ENCODE measurements at places on chromosomes 2 and 18.

DNA sequence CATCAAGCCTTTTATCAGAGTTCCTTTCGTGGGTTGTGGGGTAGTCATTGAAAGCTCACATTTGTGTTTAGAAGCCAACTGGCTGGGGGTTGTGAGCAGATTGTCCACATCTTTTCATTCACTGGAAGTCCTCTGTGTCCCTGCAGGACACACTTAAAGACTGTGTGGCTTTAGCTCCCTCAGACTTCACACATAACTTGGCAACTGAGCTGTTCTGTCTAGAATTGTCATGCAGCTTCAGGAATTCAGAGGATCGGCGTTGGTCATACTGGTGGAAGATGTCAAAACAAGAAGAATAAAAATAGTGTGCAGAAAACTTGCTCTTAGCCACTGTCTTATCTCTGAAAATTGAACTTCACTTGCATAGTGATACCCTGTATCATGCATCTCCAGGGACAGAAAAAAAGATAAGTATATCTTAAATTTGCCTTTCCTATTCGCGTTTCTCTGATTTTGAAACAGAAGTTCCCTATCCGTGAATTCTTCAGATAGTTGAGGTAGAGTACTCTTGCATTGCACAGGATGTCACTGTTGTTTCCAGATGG, 49.6 kb downstream of the TRAPPC12 start:
- no peak for DNase-seq

DNA sequence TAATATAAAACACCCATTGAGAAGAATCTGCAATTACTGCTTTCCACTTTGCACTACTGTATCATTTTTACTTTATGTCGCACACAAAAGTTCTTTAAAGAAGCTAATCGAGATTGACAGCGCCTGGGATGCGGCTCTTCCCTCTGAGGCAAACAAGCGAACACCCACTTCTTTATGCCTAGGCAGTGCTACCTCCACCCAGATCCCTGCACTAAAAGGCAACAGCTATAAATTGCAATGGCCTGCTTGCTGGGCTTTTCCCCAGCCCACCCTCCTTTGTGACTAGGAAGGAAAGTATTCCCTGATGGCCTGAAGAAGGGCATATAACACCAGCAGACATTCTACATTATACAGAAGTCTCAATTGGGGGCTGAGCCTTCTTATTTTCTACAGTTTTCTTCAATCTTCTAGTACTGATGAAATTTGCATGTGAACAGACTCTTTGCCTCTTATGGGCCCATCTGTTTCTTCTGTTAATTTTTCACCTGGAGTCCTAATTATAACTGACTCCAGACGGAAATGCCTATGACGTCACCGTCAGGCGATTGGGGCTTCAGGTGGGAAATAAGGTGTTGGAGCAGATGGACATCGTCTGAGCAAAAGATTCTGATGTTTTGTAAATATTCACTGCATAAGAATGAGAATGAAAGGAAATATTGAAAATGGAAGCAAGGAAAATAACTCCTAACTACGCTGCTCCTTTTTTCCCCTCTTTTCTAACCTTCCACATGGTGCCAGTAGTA, 138.9 kb upstream of the DCC start:
- DNase-seq: no peak

DNA sequence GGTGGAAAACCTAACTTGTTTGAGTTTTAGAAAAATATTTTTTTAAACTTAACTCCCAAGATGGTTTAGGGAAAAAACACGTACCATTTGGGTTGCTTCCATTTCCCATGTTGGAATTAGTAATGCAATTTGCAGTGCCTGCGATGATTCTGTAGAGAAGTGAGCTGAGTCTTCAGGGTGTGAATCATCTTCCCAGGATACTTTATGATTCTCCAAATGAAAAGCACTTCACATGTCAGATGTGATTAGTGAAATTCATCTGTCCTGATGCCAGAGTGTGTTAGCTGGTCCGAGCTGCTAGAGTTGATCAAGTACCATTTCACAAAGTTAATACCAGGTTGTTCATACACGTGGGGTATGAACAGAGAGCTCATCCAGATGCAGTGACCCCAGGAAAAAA, 59.1 kb downstream of the ACOXL start:
- no peak for DNase-seq

DNA sequence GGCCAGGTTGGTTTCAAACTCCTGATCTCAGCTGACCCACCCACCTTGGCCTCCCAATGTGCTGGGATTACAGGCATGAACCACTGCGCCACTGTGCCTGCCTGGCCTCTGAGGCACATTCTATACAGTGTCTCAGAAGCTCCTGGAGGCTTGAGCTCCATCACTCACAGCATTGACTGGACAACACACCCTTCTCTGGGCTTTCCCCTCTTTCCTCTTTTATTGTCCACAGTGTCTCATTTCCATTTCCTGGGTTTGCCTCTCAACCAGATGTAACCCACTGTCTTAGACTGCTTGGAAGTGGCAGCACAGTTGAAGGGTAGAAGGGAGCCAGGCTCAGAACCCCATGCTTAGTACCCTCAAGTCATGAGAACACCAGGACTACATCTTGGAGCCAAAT, 208.1 kb downstream of the MTX2 start:
- no peak for DNase-seq

- peak; percentile 9 for DNase-seq
These were observed 166.6 kb upstream of the HNMT start for GRCh38 chr2:137797641-137798040.

- no peak for DNase-seq
These were observed 98.3 kb downstream of the RAPGEF4 start for GRCh38 chr2:172833898-172834297.

DNA sequence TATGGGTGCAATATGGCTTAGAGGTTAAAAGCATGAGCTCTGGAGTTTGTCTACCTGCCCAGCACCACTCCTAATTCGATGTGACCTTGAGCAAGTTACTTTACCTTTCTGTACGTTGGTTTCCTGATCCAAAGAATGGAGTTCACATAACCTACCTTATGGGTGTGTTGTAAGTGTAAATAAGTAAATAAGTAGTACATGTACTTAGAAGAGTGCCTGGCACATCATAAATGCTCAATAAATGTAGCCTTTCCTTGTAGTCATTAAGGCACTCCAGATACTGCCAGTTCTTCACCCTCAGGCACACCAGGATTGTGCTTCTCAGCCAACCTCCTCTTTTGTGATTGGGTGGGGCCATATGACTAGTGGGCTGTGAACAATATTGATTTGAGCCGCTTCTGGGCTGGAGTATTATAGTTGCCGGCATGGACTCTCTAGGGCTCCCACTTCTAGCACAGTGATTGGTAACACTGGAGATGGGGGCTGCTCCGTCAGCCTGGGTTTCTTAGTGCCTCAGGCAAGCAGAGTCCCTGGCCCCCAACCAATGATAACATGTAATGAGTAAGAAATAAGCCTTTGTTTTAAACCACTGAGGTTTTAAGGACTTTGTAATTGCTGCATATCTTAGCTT, 101.7 kb upstream of the NOSTRIN start:
- DNase-seq: no peak

- DNase-seq: no peak
These were observed 168.7 kb upstream of the AGAP1 start for GRCh38 chr2:235325151-235325550.

- no peak for DNase-seq
These were observed 91.5 kb upstream of the TMEFF2 start for GRCh38 chr2:192286093-192286701.

DNA sequence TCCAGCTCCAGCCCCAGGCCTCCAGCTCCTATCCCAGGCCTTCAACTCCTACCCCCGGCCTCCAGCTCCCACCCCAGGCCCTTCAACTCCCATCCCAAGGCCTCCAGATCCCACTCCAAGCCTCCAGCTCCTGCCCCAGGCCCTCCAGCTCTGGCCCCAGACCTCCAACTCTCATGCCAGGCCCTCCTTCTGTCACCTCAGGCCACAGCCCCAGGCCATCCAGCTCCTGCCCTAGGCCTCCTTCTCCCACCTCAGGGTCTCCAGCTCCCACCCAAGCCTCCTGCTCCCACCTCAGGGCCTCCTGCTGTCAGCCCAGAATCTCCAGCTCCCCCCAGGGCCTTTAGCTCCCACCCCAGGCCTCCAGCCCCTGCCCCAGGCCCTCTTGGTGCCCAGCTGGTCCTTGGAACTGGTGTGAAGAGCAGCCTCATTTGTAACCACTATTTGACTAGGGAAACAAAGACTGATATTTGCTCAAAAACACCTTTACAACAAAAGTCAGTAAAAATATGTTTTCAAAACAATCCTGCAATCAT, 67.8 kb upstream of the SALL3 start:
- no peak for DNase-seq

DNA sequence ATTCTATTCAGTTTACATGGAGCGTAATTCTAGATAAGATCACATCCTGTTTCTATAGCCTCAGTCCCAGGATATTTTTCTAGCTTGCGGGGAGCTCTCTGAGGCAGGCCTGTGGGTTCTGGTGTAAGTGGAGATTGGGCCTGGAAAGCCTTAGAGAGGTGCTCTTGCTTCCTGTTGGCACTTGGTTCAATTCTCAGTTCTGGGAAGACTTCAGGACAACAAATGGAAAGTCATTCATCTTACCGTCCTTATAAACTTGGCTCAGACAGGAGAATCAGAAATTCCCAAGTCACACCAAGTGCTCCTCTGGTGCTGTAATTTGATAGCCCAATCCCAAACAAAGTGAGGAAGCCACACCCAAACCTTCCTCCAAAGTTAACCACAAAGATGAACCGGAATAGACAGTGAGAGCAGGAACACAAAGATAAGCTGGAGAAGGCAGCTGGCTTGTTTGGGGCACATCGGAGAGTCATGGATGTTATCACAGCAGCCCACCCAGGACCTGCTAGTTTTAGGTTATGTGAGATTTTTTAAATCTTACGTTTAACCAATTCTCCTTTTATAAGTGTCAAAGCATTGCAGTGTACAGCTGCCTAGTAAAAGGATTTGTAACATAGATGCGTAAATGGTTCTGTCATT, 144.3 kb upstream of the MAP3K20 start:
- DNase-seq: no peak

GRCh38 chr2:20327370-20327769, 23.3 kb downstream of the PUM2 start:
- DNase-seq: no peak

DNA sequence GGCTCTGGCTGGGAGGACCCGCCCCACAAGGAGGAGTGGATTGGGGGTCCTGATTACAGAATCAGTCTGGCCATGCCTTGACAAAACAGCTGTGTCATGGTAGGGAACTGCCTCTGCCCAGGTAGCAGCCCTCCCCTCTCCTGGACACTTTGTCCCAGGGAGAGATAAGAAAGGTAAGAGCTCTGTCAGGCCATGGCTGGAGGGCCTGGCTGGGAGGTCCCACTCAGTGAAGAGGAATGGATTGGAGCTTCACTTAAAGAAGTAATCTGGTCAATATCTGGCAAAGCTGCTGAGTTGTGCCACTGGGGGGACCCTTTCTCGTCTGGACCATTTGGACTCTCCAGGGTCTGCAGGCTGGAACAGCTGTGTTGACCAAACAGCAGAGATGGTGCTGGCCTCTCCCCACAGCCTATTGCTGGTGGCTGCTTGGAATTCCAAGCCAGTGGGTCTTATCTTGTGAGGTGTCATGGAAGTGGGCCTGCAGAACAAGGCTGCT, 75.4 kb downstream of the EPC2 start:
- no peak for DNase-seq

DNA sequence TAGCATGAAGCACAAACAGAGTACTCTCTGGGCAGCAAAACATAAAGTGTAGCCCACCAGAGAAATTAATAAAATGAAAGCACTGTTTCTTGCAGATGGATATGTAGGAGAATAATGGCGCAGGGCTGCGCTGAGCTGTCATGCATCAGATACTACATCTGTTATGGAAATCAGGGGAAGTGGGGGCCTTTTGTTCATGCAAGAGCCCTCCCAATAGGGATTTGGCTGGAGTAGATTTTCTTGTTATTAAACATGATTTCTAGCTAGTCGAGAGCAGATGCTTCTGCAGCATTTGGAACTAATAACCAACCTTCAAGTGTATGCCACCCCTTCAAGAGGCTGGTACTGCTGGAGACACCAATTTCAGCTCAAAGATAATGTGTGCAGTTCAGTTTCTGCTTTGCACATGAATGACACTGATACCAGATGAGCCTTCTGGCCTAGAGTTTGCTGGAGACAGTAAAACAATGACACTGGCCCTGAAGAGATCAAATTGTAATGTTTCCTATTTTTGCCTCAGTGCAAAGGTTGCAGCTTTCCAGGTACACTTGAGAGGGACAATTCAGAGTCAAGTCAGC, 58.0 kb downstream of the RND3 start:
- DNase-seq: no peak

DNA sequence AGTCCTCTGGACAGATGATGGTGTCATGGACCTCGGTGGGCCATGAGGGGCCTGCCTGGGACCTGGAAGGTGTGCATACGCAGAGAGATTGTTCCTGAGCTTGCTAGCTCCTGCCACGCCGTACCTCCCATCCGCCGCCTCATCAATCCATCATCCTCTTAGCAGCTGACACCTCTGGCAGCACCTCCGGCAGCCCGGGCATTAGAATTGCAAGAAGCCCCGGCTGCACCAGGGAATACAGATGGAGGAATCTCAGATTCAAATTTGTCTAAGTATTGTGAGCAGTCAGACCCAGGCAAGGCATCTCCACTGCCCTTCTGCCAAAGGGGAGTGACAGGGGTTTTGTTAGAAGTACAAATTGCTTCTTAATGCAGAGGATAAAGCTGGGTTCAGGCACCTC, 4.5 kb downstream of the C1QL2 start:
- no peak for DNase-seq

DNA sequence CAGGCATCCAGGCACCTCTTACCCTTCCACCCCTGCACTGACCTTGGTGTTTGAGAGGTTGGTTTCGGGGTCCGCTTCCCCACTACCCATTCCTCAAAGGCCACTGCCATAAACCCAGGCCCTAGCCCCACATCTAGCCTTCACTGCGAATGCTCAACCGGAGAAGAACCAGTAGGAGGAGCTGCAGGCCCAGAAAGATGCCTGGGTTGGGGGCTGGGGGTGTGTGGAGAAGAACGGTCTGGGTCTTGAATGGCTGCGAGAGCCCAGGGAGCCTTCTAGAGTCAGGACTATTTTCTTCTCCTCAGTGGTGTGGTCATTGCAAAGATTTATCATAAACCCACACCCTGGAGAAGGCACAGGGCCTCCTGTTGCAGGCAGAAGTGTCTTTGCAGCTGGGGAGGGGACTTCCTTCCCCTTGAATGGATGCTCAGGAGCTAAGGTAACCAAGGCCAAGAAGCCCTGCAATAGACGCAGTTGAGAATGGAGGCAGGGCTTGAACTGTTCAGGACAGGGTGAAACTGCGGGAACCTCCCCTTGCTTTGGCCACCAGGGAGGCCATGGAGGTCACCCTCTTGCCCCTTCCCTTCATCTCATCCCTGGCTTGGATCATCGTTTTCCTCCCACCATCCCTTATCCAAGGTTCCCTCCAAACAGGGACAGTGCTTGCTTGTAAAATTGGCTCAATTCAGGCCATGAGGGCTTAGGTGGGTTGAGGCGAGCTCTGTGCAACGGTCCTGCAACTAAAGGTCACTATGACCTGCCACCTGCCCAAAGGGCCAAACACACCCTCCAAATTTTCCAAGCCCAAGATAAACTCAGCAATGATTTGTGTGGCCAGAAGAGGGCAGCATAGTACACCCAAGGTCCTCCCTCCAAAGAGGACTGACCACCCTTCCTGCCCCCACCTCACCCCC, 20.9 kb downstream of the THNSL2 start:
- DNase-seq: no peak

- DNase-seq: no peak
These were observed 138.8 kb downstream of the MCFD2 start for GRCh38 chr2:46776687-46777327.

- DNase-seq: no peak
These were observed 4.4 kb downstream of the ANKRD29 start for GRCh38 chr18:23658285-23658684.

- DNase-seq: no peak
These were observed 297.0 kb upstream of the GULP1 start for GRCh38 chr2:187994464-187995331.

- no peak for DNase-seq
These were observed 13.3 kb downstream of the SLC66A2 start for GRCh38 chr18:79938196-79938595.

All from GM06990 (cell line).